OCI-LY7 (cell line): ENCODE measurements at places on chromosomes 2 and 18. TPM values are rescaled to one million over a fixed set of nuclear protein-coding genes. Genes with fewer than 3 reads are reported as not detected.
A peak's percentile ranks its signal among the peaks of the same experiment; 100 is the strongest.

- no peak for DNase-seq
These were observed 266.9 kb downstream of the ZNF385B start for GRCh38 chr2:179594268-179595112.

DNA sequence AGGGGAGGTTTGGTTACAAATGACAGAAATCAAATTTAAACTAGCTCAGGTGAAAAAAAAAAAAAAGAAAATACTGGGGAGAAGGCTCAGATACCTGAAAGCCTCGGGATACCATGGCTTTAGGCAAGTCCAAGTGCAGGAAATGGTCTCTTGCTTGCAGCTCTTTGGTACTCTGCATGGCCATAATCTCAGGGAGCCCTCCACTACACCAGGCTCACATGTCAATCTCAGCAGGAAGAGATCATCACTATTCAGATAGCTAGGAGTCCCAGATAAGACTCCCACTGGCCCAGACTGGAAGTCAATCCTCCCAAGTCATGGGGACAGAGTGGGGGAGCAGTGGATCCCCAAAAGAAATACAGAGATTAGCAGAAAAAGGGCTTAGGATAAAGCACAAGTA lies 64.8 kb upstream of the RALBP1 start:
- no peak for DNase-seq

GRCh38 chr2:190843890-190844699 lies 36.5 kb upstream of the GLS start:
- no peak for DNase-seq

- DNase-seq = no peak
These were observed 24.3 kb downstream of the RNU4ATAC start for GRCh38 chr2:121555008-121555407.

GRCh38 chr2:25614711-25615110 lies 58.7 kb downstream of the DTNB start:
- no peak for DNase-seq

DNA sequence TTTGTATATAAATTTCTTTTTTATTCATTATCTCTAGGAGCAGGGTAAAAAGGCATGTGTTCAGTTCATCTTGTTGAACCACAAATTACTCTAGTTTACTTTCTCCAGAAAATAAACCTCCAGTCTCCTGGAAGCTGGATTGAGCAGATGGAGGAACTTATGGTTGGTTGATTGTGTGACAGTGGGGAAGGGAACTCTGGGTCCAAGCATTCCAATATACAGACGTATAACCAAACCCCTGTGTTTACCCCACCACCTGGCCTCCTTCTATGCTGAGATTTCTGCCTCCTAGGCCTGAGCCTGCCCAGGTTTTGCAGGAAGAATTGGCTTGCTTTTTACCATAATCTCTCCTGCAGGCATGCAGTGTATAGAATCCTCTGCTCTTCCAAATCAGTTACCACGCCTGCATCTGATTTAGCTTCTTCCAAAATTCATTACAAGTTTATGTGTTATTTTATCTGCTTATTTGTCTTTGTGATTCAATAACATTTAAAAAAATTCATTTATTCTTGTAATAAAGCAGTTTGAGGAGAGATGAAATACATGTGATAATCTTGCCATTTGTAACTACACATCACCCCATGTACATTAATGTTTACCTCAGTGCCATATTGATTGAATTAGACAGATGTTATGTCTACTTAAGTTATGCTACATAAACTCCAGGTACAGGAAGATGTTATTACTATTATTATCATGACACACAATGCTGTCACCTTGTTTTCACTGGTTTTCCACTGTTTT lies 2.5 kb upstream of the RAB27B start:
- DNase-seq = no peak

GRCh38 chr2:98547092-98547790 lies 61.1 kb downstream of the COA5 start:
- peak; percentile 64 for DNase-seq

- no peak for DNase-seq
These were observed 297.3 kb downstream of the CYP26B1 start for GRCh38 chr2:71850306-71850801.

GRCh38 chr2:128422571-128422970 lies 103.9 kb upstream of the HS6ST1 start:
- DNase-seq = no peak

DNA sequence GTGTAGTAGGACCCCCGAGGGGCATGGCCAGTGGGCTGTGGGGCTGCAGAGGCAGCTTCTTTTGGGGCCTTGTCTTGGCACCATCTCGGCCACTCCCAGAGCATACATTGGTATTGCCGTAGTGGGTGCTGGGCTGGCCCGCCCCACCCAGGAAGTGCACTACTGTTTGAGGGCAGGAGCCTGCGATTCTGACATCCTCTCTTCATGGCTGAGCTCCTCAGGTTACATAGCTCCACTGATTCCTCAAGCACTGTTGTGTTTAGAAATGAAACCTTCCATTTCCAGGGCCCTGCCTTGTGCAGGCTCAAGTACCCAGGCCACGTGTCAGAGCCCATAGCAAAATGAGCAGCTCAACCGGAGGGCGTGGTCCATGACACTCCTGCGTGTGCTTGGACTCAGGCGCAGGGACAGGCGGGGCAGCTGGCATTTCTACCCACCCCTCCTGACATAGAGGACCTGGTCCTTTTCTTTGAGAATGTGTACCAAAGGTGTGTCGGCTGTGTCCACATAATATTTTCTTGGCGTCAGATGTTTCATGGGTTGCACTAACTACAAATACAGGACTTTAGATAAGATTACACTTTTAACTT lies 67.9 kb downstream of the DGKD start:
- peak; percentile 83 for DNase-seq

GRCh38 chr2:240993446-240994170 lies 4.8 kb upstream of the SNED1 start:
- no peak for DNase-seq

- DNase-seq = no peak
These were observed 57.6 kb downstream of the GDF7 start for GRCh38 chr2:20724500-20725053.

GRCh38 chr2:188204824-188205223 lies 86.8 kb upstream of the GULP1 start:
- DNase-seq = no peak

GRCh38 chr2:157419031-157419575 lies 24.8 kb downstream of the CYTIP start:
- DNase-seq = no peak

DNA sequence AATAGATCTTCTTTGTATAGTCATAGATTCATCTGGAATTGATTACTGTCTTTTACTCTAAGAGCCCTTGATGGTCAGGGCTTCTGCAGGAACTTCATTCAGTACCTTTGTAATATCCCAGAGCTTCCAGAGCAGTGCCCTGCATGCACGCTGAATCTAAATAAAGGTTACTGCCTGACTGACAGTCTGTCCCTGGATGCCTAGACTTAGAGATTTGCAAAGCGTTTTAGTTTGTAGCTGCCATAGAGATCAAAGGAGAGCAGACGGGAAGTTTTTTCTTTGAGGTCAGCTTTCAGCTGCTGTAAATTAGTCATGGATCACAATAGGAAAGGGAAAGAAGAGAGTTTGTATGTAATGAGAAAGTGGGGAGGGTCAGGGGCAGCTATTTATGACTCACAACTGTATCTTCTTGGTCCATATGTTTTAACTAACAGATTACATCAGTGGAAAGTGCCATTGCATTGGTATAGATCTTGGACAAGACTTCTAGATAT lies 45.2 kb upstream of the NYAP2 start:
- DNase-seq = no peak

DNA sequence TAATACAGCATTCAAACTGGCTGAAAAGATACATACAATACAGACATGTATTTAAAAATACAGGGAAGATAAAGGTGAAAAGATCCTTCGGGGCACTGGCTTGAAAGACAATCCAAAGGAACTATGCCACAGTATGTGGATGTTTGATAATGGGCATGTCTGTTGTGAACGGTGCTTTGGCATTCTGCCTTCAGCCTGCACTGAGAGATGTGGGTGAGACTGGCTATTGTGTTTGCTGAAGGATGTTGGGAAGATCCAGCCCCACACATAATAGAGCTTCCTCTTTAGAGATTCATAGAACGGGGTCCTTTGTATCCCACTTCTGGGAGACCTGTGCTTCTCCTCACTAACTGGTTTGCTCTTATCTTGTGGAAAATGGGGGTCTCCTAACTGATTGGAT lies 65.1 kb upstream of the CXCR4 start:
- no peak for DNase-seq

- DNase-seq = no peak
These were observed 124.2 kb downstream of the AGAP1 start for GRCh38 chr2:235618039-235618438.

GRCh38 chr2:230262246-230262645 lies 36.7 kb downstream of the SP140 start:
- no peak for DNase-seq

DNA sequence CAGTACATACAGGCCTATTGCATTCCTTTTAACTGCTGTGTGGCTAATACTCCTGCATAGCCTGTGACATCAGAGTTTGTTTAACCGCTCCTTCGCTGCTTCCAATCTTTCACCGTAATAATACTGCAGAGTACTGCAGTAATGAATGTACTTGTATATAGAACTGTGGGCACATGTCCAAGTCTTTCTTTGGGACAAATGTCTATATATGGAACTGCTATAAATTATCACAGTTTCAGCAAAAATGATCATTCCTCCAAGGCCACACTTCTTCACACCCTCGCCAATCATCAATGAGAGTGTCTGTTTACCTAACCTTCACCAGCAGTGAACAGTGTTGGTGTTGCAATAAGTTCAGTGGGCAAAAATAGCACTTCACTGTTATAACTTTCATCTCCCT lies 230.4 kb downstream of the SP3 start:
- no peak for DNase-seq

DNA sequence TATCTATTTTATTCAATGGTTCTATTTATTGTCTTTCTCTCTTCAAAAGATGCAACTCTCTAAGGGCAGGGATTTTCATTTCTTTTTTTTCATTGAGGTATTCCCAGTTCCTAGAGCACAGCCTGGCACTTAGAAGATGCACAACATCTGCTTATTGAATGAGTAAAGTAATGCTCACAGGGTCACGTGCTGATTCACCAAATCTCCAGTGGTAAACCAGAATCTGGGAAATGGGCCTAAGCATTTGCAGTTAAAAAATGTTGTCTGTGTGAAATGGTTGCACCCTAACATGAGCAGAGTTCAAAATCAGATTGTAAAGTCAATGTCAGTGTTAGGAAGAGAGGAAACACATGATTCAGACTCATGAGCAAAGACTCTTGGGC lies 15.8 kb downstream of the SLC8A1 start:
- DNase-seq = no peak

- no peak for DNase-seq
These were observed 515.0 kb downstream of the PARD3B start for GRCh38 chr2:205060269-205060668.

The IGFBP5 gene
- not detected in 2 replicates for total RNA-seq

The IL1R2 gene
- not detected in 2 replicates for total RNA-seq

The PGAP1 gene
- total RNA-seq = 1.3 and 1.9 TPM in 2 replicates

The CAPN14 gene
- 2.7 and 4.0 TPM in 2 replicates for total RNA-seq

The IL1B gene
- not detected in 2 replicates for total RNA-seq

The PXDN gene
- total RNA-seq = not detected in 2 replicates

The GPD2 gene
- 20.2 and 22.9 TPM in 2 replicates for total RNA-seq

The KCNE4 gene
- not detected in 2 replicates for total RNA-seq
